ENCODE measurements at places on chromosomes 4 and X.
A peak's percentile ranks its signal among the peaks of the same experiment; 100 is the strongest.

GRCh38 chr4:118964891-118965411 is 76.3 kb downstream of the SYNPO2 start:
- peak; percentile 80 for DNase-seq

GRCh38 chr4:19317377-19317776 is 934.3 kb upstream of the SLIT2 start:
- no peak for DNase-seq

DNA sequence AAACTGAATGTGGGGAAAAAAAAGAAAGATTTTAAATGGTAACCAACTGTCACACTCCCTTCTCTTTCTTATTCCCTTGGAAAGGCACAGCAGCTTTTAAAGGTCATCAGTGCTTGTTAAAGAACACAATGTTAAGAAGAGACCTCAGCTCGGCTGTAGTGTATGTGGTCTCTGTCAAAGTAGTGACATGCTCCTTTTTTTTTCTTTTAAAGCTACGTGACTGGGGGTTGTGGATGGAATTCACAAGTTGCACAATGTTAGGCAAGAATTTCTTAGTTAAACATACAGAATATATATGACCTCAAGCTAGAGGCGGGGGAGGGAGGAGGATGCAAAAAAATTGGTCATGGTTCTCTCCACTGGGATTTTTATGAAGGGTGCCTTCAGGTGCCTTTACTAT is 45.6 kb downstream of the OCRL start:
- peak; percentile 21 for DNase-seq

DNA sequence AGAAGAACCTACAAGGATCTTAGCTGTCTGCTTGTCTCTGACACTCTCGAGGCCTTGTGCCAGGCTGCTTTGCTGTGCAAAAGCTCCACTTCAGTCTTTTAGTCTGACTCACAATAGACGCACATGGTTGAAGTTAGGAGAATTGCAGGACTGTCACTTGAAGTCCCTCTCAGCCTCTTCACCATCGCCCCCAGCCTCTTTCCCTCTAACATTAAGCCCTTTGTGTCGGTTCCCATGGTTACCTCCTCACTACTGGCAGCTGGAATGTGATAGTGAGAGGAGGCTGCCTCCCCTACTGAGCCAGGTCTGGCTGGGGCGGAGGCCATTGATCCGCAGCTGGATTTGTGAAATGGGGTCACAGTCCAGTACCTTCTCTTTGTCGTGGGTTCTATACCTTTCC is 201.8 kb downstream of the SOWAHB start:
- peak; percentile 38 for DNase-seq

DNA sequence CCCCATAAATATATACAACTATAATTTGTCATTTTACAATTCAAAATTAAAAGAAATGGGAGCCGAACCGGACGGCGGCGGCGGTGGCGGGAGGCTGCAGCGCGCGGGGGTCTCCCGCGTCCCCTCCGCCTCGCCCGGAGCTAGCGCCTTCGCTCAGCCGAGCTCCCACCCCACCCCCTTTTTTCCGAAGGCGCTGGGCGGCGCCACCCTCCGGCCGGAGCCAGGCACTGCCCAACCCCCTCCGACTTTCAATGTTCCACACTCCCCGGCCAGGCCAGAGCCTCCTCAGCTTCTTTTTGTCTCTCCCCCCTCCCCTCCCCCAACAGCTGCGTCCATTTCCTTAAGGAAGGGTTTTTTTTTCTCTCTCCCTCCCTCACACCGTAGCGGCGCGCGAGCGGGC is 214.1 kb upstream of the GEMIN8 start:
- DNase-seq = no peak

DNA sequence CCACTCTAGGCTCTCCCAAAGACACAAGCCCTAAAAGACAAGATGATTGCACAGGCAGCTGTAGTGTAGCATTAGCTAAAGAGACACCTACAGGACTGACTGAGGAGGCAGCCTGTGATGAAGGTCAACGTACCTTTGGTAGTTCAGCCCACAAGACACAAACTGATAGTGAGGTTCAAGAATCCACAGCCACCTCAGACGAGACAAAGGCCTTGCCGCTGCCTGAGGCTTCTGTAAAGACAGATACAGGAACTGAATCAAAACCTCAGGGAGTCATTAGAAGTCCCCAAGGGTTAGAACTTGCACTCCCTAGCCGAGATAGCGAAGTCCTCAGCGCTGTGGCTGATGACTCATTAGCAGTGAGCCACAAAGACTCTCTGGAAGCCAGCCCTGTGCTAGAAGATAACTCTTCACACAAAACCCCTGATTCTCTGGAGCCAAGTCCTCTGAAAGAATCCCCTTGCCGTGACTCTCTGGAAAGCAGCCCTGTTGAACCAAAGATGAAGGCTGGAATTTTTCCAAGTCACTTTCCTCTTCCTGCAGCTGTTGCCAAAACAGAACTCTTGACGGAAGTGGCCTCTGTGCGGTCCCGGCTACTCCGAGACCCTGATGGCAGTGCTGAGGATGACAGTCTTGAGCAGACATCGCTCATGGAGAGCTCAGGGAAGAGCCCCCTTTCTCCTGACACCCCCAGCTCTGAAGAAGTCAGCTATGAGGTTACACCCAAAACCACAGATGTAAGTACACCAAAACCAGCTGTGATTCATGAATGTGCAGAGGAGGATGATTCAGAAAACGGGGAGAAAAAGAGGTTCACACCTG is 306.3 kb downstream of the ANK2 start:
- peak; percentile 86 for DNase-seq

DNA sequence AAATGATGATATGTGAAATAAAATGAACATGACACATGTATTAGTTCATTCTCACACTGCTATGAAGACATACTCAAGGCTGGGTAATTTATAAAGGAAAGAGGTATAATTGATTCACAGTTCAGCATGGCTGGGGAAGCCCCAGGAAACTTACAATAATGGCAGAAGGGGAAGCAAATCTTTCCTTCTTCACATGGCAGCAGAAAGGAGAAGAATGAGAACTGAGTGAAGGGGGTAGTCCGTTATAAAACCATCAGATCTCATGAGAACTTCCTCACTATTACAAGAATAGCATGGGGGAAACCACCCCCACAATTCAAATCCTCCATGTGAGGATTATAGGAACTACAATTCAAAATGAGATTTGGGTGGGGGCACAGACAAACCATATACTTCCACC is 243.9 kb upstream of the GYPA start:
- no peak for DNase-seq

DNA sequence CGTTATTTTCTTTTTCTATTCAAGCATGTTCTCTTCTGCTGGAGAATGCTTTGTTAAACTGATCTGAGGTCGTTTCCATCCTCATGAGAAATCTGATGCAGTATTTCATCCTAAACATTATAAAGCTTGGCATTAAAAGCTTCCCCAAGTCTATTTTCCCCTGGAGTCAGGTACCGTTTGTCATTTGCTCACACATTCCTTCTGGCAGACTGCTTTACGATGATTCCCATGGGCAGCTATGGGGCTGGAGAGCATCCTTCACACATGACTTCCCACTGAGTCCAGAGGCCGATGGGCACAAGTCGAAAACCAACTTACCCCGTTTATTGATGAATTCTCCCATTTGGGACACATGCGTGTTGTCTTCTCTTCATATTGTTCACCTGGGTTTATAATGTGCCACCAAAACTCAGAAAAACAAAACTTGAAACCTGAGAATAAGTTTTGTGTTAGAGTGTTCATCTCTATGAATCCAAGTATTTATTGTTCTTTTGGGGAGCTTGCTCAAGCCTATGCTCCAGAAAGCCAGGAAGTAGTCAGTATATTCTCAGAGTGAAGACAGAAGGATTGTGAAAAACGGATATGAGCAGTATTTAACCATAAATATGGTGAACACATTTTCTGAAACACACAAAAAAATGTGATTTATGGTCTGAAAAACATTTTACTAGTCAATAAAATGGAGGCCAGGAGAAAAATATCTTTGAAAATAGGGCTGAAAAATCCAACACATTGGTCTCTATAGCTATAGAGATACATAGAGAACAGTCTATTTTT is 298.8 kb upstream of the NOCT start:
- DNase-seq = no peak

GRCh38 chrX:130426531-130426930 is 24.7 kb downstream of the RBMX2 start:
- DNase-seq = no peak

- peak; percentile 46 for DNase-seq
These were observed 19.7 kb upstream of the PRPS2 start for GRCh38 chrX:12771445-12772069.

- DNase-seq = peak; percentile 20
These were observed 98.7 kb downstream of the CFAP299 start for GRCh38 chr4:80434238-80434637.

DNA sequence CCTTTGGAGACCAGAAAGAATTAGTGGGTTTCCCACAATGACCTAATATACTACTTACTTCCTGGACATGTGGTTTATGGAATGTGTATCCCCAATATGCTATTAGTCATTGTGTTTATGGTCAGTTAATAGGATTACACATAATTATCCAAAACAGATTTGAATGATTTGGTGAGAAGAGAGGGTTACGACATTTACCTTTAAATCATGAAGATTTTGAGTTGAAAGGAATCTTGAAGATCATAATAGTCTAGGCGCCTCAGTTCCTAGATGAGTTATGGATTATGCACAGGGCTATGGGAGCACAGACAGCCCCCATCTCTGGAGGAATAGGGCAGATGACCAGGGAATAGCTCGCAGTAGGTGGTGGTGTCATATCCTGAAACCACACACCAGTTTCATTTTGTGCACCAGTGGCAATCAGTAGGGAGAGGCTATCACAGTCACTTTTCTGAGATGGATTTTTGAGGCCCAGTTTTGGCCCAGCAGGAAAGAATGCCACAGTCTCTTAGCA is 61.3 kb downstream of the SEPTIN11 start:
- DNase-seq = peak; percentile 88

GRCh38 chr4:182809417-182810102 is 107.6 kb downstream of the DCTD start:
- DNase-seq = peak; percentile 14

DNA sequence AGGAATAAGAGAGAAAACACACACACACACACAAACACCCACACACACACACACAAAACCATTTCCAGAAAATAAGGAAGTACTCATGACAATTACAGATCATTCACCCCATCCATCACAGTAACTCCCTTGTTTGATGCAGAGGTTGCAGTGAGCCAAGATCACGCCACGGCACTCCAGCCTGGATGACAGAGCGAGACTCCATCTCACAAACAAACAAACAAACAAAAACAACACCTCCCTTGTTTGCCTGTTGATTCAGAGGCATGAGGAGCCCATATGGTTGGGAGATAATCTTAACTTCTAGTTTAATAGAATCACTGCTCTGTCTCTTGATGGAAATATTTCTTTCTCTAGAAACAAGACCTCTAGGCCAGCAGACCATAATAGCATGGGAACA is 2043.5 kb upstream of the AGA start:
- no peak for DNase-seq

DNA sequence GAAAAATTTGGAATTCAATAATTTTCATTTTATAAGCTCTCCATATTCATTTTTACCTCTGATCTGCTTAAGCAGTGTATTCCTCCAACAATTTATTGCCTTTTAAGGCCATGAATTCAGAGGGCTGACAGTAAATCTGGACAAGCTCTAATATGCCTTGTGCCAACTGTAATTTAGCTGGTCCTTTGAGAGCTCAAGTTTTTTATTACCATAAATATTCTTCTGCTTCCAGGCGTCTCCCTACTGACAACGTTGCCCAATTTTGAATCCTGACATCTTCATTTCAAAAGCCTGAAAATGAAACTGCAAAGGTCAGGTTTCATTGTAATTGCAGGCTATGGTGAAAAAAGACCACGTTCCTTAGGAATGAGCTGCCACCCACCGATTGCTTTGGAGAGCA is 95.8 kb upstream of the GEMIN8 start:
- no peak for DNase-seq

DNA sequence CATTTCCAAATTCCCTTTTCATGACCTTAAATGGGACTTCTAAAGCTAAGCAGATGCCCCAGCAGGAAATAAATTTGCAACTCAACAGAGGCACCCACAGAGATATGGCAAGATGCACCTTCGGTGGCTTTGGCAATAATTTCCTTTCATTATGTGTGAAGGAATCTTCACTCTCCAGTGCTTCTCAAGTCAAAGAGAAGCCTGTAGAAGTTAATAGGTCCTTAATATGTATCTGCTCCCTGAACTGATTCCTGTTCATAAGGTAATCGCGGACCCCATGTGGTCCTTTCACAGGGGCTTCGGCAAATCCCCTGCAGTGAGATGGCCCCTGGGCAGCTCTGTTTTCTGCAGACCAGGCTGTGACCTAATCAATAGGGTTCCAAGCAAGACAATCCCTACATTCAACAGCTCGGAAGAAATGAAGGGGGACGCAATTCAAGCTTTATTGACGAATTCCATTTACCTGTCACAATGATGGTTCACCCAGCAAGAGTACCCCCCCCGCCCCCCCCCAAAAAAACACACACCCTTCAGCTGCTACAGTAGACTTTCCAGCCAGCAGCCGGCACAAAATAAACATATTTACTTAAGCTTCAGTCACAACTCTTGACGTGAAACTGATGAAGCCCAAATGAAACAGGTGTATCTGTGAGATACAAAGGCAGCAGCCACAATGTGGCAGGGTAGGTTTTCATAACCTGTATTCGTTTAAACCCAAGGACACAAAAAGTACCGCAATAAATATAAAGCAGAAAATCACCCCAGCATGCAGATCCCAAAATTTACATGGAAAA is 35.3 kb downstream of the FAT1 start:
- no peak for DNase-seq

- DNase-seq = no peak
These were observed 226.1 kb upstream of the MBNL3 start for GRCh38 chrX:132714913-132715312.

DNA sequence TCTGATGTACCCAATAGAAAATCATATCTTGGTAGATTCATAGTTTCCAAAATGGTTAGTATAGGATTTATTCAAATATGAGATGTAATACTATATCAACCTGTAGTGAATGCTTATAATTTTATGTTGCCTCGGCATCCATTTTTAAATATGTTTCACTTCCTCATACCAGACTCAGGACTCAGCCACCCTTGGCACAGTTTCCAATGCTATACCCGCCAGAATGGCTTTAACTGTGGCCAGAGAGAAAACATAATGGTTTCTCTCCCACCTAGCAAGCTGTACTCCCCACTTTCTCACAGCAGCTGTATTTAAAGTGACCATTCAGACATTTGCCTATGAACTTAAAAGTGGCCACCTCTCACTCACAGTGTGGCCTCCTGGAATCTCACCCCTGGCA is 466.6 kb upstream of the PABPC4L start:
- DNase-seq = no peak

- no peak for DNase-seq
These were observed 4.2 kb upstream of the PDHA2 start for GRCh38 chr4:95835672-95836071.

GRCh38 chr4:169377367-169377766 is 106.6 kb upstream of the SH3RF1 start:
- DNase-seq = no peak

DNA sequence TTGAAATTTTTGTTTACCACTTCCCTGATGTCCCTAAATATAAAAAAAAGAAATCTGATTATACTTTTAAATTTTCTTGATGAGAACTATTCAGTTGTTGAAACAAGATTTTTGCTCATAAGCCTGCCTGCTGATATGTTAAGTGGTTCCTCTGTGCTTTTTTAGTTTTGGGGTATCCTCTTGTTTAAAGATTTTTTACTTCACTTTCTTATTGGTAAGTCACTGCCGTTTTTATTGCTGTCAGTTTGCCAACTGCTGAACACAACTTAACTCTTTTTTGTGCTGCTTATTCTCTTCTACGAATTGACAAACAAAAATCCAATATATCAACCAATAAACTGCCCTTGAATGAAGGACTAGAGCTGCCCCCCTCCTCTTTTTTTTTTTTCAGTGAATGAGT is 39.5 kb downstream of the GUCY1A1 start:
- no peak for DNase-seq

- no peak for DNase-seq
These were observed 534.6 kb downstream of the BCOR start for GRCh38 chrX:39563178-39563577.

GRCh38 chr4:109989618-109990017 is 76.9 kb downstream of the EGF start:
- DNase-seq = no peak
